Effector CD8-positive, alpha-beta T cell (primary cell): ENCODE measurements at places on chromosomes 3 and 15.

GRCh38 chr3:177946048-177946447, 590.2 kb upstream of the KCNMB2 start:
- no peak for DNase-seq

DNA sequence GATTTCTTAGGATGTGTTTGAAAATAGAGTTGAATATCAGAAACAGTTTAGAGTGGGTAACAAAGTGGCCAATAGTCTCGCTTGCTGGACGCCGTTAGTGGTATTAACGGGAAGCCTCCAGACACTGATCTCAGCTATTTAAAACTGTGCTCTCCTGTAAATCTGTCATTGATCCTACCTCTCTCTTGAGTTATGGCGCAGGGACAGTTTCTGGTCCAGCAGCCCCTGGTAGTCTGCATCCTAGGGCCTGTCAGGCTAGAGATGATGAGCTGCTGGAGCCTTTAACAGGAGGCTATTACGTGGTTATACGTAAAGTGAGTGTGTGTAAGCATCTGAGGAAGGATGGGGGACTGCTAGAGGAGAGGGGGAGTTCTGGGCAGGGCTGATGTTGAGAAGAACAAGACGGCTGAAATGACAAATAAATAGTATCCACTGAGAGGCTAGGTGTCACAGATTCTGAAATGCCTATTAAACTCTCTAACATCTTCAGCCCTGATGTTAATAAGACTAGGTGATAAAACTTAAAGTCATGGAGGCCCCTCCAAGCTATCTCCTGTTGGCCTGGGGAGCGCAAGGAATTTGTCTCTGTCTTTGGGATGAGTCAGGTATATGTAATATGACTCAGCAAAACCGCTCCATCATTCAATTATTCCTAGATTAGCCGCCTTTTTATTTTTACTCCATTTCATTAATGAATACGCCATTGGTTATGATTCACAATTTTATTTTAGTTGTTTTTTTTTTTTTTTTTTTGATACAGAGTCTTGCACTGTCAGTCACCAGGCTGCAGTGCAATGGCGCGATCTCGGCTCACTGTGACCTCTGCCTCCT, 155.7 kb downstream of the GREM1 start:
- no peak for DNase-seq

DNA sequence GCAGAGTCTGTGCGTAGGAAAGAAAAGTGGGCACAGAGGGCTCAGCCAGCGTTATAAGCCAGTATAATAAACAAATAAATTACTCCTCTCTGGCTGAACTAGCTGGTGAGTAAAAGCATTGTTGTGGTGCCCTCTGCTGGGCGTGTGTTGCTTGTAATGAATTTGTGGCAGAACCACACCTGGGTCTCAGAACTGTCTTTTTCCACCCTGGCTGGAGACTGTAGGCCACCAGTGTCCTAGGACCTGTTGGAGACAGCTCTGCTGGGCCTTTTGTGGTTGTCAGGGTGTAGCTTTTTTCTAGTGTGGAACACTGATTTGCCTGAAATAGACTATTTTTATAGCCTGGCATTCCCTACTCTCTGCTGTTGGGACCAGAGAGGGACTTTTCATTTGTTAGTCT, 130.5 kb upstream of the EIF1B start:
- DNase-seq: peak; percentile 9

DNA sequence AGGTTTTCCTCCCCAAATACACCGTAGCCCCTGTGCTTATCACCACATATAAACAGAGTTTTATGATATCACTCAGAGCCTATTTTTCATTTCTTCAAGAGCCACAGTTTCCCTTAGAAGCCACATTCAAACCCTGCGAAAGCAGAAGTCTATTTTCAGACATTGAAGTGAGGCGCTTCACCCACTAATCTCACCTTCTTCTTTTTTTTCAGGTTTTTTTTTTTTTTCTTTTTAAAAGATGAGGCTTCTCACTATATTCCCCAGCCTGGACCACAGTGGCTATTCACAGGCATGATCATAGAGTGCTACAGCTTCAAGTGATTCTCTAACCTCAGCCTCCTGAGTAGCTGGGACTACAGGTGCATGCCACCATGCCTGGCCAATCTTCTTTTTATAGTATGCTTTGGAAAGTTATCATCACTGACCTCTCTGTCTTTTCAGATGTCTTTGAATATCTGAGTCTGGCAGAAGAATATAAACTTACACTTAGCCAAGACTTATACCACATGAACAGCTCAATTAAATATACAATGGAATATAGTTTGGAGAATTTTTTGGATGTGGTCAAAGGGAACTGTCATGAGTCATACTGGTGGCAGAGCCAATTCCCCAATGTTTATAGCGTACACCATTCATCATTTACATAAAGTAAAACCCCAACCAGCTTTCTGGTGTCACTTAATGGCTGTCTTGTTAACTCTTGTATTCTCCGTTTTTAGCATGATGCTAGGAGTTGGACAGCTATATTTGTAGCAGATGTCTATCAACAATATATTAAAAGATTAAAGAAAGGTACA, 59.7 kb upstream of the CCDC50 start:
- no peak for DNase-seq

- DNase-seq: no peak
These were observed 253.2 kb upstream of the LRTM1 start for GRCh38 chr3:55180936-55181535.
